ENCODE measurements at places on chromosomes 12 and 14. TPM values are rescaled to one million over a fixed set of nuclear protein-coding genes. Genes with fewer than 3 reads are reported as not detected.

The A2ML1 gene
- total RNA-seq, result not detected

DNA sequence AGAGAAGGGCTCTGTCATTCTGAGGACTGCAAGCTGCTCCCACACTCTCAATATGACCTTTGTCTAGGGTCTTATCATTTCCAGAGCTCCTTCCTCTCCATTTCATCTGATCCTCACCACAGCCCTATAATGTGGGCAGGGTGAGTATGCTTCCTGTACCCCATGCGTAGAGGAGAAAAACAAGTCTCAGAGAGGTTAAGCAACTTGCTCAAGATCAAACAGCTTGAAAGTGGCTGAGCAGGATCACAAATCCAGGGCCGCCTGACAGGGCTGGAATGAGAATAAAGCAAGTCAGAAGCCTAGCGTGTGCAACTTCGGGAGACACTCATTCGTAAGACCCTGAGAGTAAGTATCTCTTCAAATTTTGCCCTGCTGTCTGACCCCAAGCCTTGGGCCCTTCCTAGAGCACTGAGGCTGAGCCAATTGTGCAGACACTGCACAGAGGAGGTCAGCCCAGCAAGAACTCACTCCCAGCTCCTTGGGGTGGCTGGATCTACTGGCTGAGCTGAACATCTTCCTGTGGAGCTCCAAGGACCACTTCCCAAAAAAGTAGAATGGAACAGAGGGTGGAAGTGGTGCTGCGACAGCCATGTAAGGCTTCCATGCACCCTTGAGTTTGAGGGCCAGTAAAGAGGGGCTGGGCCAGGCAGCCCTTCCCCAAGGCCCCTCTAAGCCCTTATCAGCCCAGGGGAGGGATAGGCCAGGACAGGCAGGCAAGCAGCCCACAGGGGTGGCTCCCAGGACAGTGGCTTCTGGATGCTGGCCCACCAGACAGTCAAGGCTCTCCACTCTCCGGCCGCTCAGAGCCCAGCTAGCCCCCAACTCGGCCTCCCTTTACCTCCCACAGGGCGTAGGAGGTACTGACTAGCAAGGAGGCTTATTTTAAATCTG, 10.5 kb downstream of the ZFP36L1 start:
- DNase-seq, result no peak

DNA sequence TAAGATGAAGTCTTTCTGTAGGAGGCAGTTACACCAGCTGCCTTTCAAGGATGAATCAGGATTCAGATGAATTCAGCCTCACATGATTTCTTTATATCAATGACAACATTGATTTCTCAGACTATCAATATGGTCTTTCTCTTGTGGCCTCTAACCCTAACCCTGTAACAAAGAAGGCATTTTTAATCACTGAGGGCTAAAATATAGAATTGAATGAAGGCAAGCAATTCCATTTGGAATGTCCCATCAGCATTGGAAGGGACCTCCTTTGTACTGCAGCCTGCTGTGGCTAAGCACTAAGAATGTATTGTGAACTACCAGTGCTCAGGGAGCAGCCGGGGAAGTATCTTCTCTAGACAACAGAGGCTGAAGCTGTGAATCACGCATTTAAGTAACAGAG, 90.6 kb upstream of the FRMD6 start:
- no peak for DNase-seq

GRCh38 chr12:44206045-44206444, 370.2 kb downstream of the TMEM117 start:
- no peak for DNase-seq

The DEPDC4 gene
- 3.4 TPM for total RNA-seq

- DNase-seq, result no peak
Observed at GRCh38 chr12:110203546-110203945, 77.5 kb upstream of the ATP2A2 start.

The MYH6 gene
- total RNA-seq, result not detected

DNA sequence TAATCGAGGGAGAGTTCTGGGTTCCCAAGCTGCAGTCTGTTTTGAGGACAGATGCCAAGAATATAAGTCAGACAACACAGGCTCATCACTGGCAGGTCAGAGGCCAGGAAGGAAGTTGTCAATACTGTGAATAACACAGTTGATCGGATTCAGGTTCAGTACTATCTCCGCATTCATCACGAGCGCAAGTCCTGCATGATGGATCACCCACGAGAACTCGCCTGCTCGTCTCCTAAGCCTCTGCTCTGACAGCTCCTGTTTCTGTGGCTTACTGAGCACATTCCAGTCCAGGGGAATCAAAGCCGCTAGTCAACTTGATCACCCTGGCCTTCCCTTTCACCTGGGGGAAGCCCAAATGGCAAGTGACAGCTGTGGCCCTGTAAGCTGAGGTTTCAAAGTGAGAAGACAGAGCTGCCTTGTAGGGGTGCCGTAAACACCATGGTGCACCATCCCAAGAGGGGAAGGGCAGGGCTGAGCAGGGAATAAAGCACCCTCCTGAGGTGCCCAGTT, 60.1 kb upstream of the DICER1 start:
- DNase-seq, result no peak

DNA sequence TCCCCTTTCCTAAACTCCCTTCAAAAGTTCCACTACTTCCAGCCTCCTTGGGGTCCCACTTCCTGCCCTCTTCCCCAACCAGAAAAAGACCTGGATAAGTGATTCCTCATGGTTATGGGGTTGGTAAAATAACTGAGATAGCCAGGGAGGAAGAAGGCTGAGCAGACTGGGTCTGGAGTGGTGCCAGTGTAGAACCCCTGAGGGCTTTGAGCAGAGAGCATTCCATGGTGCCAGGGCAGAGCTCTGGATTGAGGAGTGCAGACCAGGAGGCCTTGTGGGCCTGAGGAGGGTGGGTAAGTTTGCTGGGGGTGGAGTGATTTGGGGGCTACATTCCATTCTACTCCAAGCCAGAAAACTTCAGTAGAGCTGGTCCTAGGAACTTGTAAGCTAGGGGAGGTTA, 9.5 kb upstream of the CISTR start:
- no peak for DNase-seq

DNA sequence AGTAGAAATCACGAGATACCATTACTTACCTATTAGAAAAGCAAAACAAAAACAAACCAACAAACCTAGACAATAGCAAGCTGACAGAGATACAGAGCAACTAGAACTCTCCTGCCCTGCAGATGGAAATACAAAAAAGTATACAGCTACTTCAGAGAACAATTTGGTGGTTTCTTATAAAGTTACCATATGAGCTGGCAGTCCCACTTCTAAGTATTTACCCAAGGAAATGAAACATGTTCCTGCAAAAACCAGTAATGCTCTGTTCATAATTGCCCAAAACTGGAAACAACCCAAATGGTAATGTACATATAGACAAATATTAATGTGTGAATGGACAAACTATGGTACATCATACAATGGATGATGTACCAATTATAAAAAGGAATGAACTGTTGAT, 31.7 kb downstream of the FUT8 start:
- DNase-seq, result no peak

The RERG gene
- not detected for total RNA-seq

The SLCO1C1 gene
- not detected for total RNA-seq

GRCh38 chr12:188910-189621, 24.9 kb downstream of the SLC6A12 start:
- DNase-seq, result no peak

GRCh38 chr14:73809391-73809790, 42.2 kb upstream of the PTGR2 start:
- DNase-seq, result no peak

GRCh38 chr12:124571556-124571955, 4.1 kb upstream of the NCOR2 start:
- no peak for DNase-seq

DNA sequence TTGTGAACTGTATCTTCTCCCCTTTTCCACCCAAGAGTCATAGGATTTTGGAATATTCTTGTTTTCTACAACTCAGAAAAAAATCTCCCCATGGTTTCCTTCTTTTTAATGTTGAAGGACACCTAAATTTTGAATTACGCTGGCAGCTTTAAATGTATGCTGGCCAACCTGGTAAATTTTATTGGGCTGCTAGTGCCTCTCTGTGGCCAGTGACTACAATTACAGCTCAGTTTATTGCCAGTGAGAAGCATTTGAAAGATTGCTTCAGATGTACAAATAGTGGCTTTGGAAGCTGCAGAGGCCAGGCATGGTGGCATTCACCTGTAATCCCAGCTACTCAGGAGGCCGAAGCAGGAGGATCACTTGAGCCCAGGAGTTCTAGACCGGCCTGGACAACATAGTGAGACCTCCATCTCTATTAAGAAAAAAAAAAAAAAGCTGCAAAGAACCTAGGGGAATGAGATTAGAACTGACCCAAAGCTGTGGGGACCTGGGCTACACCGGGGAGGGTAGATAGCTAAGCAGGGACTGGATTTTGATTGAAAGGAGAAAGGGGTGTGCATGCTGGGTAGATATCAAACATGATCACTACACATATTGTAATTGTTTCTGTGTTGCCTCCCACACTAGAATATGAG, 7.6 kb upstream of the RAB21 start:
- peak; percentile 49 for DNase-seq

The ENDOU gene
- not detected for total RNA-seq

The PWP1 gene
- total RNA-seq, result 48.2 TPM

DNA sequence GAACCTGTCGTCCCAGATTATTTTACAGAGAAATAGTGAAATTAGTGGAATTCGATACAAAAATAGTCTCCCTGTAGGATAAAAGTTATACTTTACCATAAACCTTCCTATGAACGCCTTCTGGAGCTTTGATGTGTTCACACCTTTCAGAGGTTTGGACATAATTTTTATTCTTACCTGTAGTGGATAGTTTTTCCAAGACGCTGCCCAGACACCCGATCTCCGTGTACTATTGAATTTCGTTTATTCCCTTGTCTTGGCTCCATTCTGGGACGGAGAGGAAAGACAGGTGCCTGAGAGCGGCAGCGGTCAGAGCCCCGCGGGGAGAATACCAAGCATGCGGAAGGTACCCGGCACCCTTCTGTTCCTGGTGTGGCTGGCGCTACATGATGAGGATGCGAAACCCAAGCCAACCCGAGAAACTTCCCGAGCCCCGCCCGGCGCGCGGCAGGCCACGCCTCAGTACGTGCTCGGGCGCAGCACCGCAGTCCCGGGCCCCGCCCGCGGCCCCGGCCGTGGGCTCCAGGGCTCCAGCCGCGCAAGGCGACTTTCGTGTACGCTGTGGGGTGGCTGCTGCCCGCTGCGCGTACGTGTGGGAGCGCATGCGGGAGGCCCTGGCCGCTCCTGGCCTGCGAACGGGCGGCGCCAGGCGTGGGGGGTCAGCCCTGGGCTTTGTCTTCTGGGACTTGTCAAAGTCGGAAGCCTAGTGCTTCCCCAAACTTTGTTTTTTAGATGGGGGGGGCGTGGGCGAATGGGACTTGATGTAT, 11.3 kb upstream of the SNAPC1 start:
- peak; percentile 70 for DNase-seq

The GSG1 gene
- total RNA-seq, result not detected

DNA sequence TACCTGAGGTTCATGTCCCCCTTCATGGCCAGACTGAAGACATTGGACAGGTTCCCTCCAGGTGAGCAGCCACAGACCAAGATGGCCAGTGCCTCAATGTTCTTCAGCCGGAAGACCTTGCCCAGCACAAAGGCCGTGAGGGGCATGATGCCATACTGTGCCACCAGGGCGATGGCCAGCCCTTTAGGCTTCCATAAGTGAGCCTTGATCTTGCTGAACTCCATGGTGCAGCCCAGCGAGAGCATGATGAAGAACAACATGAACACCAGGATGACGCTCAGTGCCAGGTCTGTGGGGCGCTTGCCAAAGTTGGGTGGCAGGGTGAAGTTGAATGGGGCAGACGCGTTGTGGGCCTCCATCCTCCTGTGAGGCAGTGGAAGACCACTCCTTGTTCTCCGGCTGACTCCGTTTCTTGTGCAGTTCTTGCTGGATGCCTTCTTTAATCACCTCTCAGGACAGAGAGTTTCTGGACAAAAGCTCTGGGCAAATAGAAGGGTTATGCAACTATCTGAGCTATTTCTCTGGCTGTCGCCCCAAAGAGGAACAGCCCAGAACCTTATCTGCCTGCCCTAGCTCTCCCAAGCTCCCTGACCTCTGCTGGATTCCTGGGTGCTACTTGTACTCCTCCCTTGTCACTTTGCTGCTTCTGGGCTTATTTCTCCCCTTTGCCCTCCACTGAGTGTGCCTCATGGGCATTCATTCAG, at the start of gene SLC10A1:
TSS of gene SLC10A1 (minus strand) at position 445 of the 704 bp plus-strand sequence. CDS start at position 359, 86 bp downstream.
- DNase-seq, result no peak

DNA sequence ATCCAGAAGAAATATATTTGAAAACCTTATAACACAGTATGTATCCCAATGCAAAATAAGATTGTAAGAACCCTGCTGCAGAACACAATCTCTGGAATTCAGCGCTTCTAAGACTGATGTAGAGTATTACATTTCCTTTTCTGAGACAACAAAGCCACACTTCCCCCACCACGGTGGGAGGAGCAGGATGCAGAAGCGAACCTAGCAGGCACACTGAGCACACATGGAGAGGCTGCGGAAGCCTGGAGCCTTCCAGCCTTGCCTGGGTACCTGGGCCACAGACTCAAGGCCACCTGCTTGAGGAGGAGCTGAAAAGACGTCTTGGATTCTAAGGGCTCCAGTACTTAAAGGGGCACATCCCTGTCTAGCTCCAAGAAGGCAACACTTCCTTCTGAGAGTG, 46.4 kb downstream of the TCHP start:
- no peak for DNase-seq

- peak; percentile 52 for DNase-seq
Observed at GRCh38 chr12:100199347-100200149, 1.1 kb upstream of the ACTR6 start.

Measured in HCT116 (cell line).